Activated CD8-positive, alpha-beta memory T cell treated with anti-CD3 and anti-CD28 coated beads for 24 hours (primary cell): ENCODE measurements at places on chromosomes 6 and 20.

DNA sequence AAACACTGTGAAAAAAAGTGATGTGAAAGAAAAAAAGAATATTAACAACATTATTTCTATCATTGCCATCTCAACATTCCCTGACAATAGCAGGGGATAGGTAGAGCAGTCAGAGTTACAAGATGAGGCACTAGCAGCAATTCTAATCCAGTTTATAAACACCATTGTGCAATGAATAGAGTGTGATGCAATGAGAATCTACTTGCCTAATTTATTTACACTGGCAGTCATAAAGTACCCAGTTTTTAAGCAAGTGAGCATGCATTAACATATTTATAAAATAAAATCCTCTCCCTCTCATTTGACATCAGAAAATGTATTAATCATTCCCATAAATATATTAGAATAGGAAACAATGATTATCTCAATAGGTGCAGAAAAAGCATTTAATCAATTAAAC, 2.5 kb upstream of the MANEA start:
- DNase-seq = no peak

GRCh38 chr20:17822540-17823408, 123.0 kb downstream of the BANF2 start:
- no peak for DNase-seq

DNA sequence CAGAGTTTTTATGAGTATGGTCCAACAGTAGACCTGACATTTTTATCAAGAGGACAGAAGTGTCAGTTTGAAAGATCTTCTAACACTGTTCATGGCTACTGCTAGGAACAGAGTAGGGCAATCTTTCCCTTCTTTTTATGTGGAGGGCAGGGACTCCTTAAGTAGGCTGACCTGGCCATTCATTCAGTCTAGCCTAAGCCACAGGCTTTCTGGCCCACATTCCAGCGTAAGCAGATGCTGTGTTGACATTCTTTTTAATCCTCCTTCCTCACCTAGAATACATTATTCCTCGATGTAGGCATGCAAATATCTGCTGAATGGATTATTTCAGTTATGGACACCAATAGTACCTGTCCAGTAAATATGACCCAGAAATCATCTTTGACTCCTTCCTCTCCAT, 188.3 kb downstream of the ATXN1 start:
- no peak for DNase-seq

DNA sequence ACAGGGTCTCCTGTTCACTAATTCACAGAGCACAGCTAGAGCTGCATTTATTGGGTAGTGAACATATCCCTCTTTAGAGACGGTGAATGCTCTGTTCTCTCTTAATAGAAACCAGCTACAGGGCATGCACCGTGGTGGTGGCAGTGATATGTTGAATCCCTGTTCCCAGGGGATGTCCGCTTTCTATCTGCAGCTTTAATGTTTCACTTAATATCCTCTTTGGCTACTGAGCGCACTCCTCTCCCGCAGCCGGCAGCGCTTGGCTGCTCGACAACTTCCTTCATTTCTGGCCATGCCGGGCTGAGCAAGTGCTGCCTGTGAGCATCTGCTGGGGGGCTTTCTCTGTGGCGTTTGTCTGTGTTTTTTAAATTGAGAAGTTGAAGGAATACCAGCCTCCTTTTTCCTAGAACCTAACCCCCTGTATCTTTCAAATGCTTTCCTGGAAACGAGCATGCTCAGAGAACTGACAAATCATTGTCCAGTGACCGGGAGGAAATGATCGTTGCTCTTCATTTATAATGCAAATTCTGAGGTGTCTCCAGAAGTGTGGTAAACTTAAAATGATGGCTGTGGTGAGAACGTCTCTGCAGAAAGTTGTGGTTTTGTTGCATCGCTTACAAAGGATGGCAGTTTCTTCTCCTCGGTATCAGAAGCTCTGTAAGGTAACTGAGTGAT, 297.9 kb downstream of the UTRN start:
- peak; percentile 76 for DNase-seq

DNA sequence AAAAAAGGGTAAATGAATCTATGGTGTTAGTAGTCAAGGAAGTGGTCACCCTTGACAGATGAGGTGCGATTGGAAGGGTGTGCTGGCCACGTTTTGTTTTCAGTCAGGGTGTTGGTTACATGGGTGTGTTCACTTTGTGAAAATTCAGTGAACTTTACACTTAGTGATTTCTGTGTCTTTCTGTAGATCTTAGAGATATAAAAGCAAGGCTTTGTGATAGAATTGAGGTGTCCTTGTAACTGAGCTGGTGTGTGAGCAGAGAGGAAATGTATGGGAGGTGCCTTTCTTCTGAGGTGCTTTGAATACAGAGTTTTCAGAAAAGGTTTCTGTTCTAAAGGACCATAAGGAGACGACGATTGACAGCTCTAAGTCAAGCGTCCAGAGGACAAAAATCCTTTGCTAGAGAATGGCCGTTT, 90.5 kb downstream of the SAMD3 start:
- DNase-seq = no peak

GRCh38 chr6:43907312-43907711, 137.3 kb downstream of the VEGFA start:
- no peak for DNase-seq

GRCh38 chr6:106799031-106799894, 169.9 kb downstream of the QRSL1 start:
- DNase-seq = no peak

DNA sequence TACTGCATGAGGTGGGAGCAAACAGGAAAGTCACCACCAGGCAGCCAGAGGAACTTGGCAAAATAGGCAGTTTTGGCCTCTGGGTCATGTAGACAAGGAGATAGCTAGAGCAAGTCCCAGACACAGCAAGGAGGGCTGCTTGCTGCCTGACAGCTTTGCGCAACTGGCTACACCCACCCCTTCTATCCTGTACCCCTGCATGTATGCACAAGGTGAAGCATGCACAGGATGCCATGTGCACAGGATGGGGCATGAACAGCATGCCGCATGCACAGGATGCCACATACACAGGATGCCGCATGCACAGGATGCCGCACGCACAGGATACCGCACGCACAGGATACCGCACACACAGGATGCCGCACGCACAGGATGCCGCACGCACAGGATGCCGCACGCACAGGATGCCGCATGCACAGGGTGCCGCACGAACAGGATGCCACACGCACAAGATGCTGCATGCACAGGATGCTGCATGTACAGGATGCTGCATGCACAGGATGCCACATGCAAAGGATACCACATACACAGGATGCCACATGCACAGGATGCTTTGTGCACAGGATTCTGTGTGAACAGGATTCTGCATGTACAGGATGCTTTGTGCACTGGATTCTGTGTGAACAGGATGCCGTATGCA, 104.9 kb upstream of the IYD start:
- DNase-seq = no peak

DNA sequence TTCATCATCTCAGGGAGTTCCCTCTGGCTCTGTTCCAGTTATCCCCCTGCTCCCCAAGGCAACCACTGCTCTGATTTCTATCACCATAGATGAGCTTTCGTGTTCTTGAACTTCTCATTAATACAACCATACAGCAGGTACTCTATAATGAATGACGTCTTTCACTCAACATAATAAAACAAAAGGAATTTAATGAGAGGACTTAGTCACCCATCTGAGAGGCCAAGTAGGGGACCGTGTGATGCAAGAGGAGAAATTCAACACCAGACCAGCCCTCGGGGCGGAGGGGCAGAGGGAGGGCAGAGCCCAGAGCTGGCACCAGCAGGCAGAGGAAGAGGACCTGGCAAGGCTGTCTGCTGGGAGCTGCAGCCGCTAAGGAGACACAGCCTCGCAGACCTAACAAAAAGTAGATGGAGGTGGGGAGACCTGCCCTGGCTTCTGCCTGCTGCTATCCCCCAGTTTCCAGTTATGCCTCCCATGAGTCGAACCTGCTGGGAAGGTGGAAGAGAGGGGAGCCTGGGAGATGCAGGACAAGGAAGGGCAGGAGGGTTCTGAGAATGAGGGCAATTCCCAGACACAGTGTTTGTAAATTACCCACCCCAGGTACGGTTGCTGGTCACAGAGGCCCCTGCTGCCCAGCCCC, 13.8 kb downstream of the CCN5 start:
- DNase-seq = no peak

- no peak for DNase-seq
Observed at GRCh38 chr6:44446626-44447300, 59.3 kb downstream of the CDC5L start.

GRCh38 chr6:6747371-6747770, 158.9 kb downstream of the LY86 start:
- no peak for DNase-seq

GRCh38 chr20:33120934-33121333, 41.5 kb downstream of the BPIFB4 start:
- DNase-seq = no peak

DNA sequence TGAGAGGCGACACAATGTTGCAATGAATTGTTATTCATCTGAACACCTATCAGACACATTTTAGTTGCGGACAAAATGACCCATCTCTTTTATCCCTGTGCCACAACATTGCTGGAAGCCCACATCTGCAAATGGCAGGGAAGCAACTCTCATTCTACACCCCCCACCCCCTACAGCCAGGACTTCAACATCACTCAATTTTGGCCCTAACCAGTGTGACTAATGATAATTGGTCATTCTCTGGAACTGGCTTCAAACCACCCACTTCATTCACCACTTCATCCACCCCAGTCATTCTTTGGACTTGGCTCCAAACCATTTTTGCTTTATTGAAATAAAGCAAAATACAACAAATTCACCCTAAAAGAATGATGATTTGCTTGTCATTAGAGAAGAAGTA, 1.5 kb downstream of the GCM2 start:
- no peak for DNase-seq

GRCh38 chr6:52576392-52577021, 353 bp downstream of the TRAM2 start:
- DNase-seq = peak; percentile 83

GRCh38 chr6:129871221-129871620, 10.1 kb upstream of the TMEM244 start:
- DNase-seq = no peak

- no peak for DNase-seq
Observed at GRCh38 chr20:22070610-22071058, 365.2 kb downstream of the PAX1 start.

- DNase-seq = no peak
Observed at GRCh38 chr6:33140556-33140955, 51.7 kb downstream of the COL11A2 start.

DNA sequence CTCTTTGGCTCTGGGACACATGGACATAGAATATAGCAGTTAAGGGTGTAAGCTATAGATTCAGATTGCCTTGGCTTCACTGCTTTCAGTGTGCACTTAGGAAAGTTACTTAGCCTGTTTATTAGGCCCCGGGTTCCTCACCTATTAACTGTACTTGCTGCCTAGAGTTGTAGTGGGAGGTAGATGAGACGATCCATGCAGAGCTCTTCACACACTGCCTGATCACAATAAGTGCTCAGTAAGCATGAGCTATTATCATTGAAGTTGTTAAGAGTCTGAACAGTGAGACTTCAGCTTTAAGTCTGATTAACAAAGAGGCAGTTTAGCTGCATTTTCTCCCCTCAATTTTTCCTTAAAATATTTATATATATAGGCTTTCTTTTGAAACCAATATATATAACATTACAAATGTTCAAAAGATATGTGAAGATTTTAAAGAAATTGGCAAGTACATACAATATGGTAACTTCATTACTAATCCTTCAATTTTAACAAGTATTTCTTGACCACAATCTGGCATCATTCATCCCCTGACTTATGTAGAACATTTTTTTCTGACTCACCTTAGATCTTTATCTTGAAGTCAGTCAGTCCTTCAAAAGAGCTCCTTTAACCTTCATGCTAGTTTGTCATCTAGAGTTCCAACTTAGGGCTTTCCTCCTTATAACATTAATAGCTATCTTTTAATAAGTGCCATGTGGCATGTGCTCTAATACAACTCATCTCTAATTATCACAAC, 20.5 kb upstream of the SUPT3H start:
- no peak for DNase-seq

- no peak for DNase-seq
Observed at GRCh38 chr20:61748376-61748775, 317.3 kb downstream of the TAF4 start.

- DNase-seq = no peak
Observed at GRCh38 chr6:31765910-31766794, 3.7 kb downstream of the SAPCD1 start.

DNA sequence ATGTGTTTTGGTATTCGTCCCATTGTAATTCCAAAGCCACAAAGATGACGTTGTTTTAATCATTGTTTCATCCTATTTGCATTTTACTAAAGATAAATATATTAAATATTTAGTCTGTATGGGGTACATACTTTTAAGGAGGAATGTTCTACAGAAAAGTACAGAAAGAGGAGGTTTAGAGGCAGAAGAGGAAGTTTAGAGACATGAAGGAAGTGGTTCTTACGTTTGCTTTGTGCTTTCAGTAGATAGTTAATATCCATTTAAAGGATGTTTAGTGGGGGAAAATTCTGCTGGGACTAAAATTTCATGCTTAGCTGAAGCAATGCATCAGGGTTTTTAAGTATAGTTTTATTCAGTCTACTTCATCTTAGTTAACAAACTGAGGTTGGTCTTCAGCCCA, 116.6 kb downstream of the CRYBG1 start:
- no peak for DNase-seq

GRCh38 chr6:149924206-149924932, 1.4 kb upstream of the RAET1G start:
- DNase-seq = peak; percentile 56

GRCh38 chr6:62042429-62042828, 243.6 kb downstream of the KHDRBS2 start:
- DNase-seq = no peak
